ENCODE measurements at places on chromosomes 4 and X.

GRCh38 chrX:48357681-48358080 is 1.2 kb upstream of the SSX3 start:
- no peak for DNase-seq

DNA sequence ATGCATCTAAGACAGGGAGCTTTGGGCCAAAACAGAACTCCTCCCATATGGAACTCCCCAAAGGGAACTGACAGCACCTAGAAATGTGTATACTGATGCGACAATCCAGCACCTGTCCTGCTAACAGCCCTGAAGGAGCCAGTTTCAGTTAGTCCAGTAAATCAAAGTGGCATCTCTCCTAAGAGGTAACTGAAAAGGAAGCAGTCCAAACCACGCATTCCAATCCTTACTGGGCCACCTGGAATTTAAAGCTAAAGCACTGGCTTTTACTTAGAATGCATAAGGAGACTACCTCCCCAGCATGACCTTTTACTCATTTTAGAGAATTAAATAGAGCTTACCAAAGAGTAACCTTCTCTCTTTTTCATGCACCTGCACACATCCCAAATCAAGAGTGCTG is 586.8 kb upstream of the PITX2 start:
- DNase-seq = no peak

DNA sequence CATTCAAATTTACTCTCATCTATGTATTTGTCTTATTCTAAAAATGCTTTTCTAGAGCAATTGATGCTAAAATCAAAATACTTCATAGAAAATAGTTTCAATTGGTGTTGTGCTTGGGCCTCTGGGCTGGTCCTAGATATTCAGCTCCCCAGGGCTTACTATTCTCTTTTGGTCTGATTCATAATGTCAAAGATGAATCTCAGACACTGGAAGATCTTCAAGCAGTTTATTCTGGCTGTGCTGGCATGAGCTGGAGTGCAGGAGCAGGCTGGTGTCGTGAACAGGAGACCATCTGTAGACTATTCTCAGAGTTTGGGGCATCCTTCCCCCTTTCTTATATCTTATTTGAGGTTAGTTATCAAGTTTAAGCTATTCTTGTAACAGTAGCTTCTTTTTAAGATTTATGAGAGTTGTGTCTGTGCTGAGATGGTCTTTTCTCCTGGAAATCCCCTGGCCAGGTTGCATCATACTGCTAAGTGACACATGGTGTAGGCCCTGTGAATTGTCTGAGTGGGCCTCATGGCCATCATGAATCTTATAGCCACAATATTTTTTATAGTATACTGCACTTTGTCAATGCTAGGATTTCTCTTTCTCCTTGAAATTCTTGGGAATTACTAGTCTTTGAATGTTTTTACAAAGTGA is 1624.0 kb upstream of the IGFBP7 start:
- no peak for DNase-seq

GRCh38 chrX:107826238-107827029 is 768 bp downstream of the MID2 start:
- peak; percentile 25 for DNase-seq

GRCh38 chr4:7630568-7631287 is 196.0 kb upstream of the PSAPL1 start:
- DNase-seq = peak; percentile 62

DNA sequence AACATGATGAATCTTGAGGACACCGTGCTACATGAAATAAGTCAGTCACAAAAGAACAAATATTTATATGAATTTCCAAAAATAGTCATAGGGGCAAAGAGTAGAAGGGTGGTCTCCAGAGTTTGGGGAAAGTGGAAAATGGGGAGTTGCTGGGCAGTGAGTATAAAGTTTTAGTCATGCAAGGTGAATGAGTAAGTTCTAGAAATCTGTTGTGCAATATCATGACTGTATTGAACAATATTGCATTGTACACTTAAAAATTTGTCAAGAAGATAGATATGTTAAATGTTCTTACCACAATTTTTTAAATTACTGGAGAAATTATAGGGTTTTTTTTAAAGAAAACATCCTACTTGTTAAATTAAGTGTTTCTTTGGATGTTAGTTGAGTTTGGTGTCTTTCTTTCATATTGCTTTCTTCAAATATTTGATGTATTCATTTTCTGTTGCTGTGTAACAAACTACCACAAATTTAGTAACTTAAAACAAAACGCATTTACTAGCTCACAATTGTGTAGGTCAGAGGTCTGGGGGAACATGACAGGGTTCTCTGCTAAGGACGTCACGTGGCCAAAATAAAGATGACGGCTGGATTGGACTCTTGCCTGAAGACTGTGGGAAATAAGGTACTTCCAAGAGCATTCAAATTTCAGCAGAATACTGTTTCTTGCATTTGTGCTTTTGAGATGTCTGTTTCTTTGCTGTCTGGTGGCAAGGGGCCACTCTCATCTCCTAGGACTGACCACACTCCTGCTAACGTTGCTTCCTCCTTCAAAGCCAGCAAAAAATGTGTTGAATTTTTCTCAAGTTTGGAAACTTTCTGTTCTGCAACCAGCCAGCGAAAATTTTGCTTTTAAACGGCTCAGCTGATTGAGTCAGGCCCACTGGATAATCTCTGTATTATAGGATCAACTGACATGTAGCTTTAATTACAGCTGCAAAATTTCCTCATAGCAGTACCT is 76.7 kb downstream of the CPEB2 start:
- peak; percentile 48 for DNase-seq

DNA sequence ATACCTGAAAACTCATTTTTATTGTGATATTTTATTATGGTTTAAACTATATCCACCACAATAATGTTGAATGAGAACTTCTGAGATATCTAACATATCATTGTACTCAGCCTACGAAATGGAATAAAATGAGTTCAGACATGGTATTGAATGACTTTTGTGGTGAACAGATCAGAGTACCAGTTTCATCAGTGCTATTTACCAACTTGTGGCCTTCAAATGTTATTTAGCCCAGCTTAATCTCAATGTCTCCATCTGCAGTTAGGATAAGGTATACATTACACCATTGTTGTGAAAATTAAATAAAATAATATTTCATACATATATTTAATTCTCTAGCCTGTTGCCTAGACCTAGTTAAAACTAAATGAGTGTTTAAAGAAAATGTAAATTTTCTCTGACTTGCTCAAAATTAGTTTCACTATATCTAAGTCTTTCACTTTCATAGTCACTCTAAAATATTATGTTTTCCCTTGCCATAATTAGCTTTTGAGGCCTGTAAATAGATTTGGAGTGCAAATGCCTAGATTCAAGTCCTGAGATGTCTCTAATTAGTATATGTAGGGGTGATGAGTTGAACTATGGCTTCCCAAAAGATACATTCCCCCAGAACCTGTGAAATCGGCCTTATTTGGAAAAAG is 594.2 kb downstream of the STPG2 start:
- DNase-seq = peak; percentile 11

- DNase-seq = peak; percentile 90
Measured at GRCh38 chr4:83207497-83208101, 77.0 kb downstream of the COQ2 start.

GRCh38 chr4:26993539-26993938 is 132.9 kb downstream of the STIM2 start:
- DNase-seq = no peak

DNA sequence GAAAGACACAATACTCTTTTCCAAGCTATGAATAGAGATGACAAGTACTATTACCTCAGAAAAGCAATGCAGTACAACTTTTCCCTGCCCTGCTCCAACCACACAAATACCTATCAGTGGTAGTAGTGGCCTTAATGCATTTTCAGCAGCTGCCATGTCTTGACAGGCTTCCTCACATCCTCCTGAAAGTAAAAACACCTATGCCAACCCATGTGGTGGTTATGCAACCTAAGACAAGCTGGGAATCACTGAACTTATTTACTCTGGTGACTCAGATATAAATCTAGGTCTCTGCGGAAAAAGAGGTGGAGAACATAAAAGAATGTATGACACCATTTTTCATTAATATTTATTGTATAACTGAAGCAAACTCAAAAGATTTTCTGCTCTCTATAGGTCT is 14.5 kb downstream of the WDFY3 start:
- peak; percentile 85 for DNase-seq

GRCh38 chr4:121307445-121308327 is 73.1 kb downstream of the QRFPR start:
- DNase-seq = peak; percentile 72

DNA sequence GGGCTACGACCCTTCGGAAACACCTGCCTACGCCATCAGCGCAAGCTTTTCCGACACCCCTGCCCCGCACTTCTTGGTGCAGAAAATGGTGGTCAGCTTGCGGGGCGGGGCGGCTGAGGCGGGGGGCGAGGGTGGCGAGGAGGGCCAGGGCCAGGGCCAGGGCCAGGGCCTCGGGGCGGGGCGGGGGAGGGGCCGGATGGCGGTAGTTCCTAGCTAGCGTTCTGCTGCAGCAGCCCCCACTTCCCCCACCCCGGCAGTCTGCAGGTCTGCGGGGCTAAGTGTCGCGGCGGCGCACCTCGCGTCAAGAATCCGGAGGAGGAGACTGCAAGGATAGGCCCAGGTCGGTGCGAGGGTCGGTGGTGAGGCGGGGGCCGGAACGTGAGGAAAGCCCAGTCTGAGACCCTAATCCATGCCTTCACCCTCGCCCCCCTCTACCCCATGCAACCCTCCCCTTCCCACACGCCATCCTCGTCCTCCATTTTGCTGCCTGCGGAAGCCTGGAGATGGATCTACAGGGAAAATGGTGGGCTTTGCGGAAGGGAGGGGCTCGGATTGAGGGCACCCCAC is 600 bp downstream of the BEX4 start:
- peak; percentile 2 for DNase-seq

GRCh38 chr4:67565284-67565683 is 6.8 kb downstream of the STAP1 start:
- DNase-seq = peak; percentile 55

GRCh38 chr4:142405695-142406498 is 440.2 kb downstream of the INPP4B start:
- DNase-seq = peak; percentile 63

DNA sequence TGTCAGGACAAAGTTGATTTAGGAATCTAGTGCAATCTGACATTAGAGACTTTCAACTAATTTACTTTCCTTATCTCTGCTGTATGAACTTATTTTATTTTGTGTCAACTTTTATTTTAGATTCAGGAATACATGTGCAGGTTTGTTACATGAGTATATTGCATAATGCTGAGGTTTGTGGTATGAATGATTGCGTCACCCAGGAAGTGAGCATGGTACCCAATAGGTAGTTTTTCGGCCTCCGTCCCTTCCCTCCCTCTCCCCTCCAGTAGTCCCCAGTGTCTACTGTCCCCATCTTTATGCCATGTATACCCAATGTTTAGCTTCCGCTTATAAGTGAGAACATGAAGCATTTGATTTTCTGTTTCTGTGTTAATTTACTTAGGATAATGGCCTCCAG is 68.7 kb upstream of the TEX13D start:
- DNase-seq = no peak

- no peak for DNase-seq
Measured at GRCh38 chrX:13607996-13608365, 38.6 kb downstream of the EGFL6 start.

- peak; percentile 97 for DNase-seq
Measured at GRCh38 chr4:101279377-101279871, 67.9 kb downstream of the PPP3CA start.

GRCh38 chr4:8690216-8691150 is 97.9 kb downstream of the CPZ start:
- no peak for DNase-seq

- DNase-seq = no peak
Measured at GRCh38 chr4:20318909-20319277, 67.2 kb downstream of the SLIT2 start.
